ENCODE measurements at places on chromosomes 13 and 19.

DNA sequence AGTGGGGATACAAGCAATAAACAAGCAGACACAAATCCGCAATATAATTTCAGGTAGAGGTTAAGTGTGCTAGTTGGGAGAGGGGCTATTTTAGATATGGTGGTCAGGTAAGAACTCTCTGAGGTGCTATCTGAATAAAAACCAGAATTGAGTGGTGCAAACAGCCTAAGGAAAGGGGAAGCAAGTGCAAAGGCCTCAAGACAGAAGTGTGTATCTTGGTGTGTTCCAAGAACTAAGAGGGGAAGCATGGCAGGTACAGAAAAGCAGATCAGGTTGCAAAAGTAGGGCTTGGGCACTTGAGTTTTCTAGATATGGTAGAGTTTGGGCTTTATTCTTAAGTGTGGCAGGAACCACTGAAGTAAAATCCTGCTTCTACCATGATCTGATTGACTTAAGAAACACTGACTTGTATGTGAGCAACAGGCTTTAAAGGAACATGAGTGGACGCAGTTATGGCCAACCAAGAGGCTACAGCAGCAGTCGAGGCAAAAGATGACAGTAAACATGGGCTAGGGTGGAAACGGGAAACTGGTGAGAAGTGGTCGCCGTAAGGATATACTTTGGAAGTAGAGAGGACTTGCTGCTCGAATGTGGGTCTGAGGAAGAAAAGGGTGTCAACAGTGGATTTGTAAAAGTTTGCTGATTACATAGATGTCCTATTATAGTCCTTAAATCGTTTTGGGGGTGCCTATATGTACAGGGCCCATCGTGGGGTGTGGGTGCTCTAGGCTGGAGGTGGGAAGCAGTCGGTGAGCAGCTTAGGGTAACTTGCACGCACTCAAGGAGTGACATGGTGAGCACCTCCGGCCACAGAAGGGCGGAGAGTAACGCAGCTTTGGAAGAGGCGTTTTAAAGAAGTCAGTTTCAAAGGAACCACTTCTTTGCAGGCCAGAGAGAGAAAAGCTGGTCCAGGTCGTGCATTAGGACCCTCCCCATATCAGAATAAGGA, 677 bp downstream of the TGDS start:
- no peak for DNase-seq

DNA sequence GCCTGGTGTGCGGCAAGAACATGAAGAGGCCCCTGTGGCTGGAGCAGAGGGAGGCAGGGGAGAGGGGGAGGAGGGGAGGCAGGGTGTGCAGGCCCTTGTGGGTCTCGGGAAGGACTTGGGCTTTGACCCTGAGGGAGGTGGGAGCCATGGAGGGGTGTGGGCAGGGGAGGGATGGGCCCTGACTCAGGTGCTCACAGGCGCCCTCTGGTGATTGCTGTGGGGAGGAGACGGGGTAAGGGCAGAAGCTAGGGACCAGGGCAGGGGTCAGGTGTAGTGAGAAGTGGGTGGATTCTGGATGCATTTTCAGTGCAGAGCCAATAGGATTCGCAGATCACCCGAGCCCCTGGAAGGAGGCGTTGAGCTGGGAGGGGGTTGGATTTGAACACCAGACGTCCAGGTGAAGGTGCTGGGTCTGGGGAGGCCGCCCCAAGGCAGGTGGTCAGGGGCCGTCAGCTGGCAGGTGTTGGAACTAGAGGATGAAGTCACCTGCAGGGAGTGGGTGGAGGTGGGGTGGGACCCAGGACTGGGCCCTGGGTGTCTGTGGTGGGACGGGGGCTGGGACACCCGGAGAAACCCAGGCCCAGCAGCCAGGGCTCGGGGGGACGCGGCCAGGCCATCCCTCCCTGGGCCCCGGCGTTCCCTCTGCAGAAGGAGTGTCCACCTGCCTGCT, 185.4 kb downstream of the KDM4B start:
- DNase-seq = no peak

DNA sequence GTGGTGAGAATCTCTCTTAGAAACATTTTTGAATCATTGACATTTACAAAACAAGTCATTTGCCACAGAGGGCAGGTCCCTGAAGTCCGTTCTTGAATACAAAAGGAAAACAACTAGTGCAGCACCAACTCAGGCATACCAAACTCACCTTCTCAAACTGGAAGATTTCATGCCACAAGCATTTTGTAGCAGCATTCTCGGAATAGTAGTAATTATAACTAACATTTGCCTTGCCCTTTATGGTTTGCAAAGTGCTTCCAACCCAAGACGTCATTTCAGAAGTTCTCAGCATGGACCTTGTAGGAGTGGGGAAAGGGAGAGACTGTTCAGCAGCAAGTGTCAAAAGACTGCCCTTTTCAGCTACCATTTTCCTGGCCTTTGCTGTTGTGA, 344.6 kb downstream of the RFC3 start:
- no peak for DNase-seq

DNA sequence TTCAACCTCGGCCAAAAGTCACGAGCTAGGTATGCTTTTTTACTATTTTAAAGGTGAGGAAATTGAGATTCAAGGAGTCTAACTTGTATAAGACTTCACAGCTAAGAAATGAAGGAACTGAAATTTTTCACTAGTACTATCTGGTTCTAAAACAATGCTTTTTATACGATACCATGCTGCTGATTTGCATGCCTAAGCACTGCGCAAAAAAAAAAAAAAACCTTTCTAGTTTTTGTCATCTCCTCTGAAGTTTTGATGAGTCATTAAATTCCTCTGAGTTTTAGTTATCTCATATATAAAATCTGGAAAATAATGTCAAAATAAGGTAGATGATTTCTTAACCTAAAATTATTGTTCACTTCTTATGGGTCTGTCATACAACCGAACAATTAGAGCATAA, 28.0 kb upstream of the UFM1 start:
- DNase-seq = no peak

GRCh38 chr19:51794885-51795490, at the start of gene FPR3:
Gene FPR3, plus strand, starts transcription at chr19:51795157. Its CDS starts 28,592 bp downstream, at chr19:51823749.
- DNase-seq = no peak
